ENCODE measurements at places on chromosomes 2 and 18. TPM values are rescaled to one million over a fixed set of nuclear protein-coding genes. Genes with fewer than 3 reads are reported as not detected.

TWSG1 gene
- 57.2 TPM for total RNA-seq

ZAP70 gene
- total RNA-seq, result 3.1 TPM

SERPINB4 gene
- not detected for total RNA-seq

CFC1 gene
- total RNA-seq, result not detected
